ENCODE measurements at places on chromosomes 2 and 18. TPM values are rescaled to one million over a fixed set of nuclear protein-coding genes. Genes with fewer than 3 reads are reported as not detected.

Gene ADGRF3
- total RNA-seq = 0.04 TPM

Gene NDUFAF7
- 6.9 TPM for total RNA-seq

Gene SP140
- 0.96 TPM for total RNA-seq

Gene AP1S3
- 20.8 TPM for total RNA-seq

Gene CNTNAP5
- total RNA-seq = not detected

Gene SETBP1
- total RNA-seq = 8.5 TPM

Gene SLC16A14
- 3.8 TPM for total RNA-seq

Gene TRIM43
- not detected for total RNA-seq

Gene C2orf69
- 7.7 TPM for total RNA-seq

Gene SERPINB13
- 281 TPM for total RNA-seq

GRCh38 chr18:77003316-77003715 lies 129.3 kb downstream of the MBP start:
- ATAC-seq = no peak

- no peak for ATAC-seq
These were observed 1603.3 kb upstream of the ZEB2 start for GRCh38 chr2:146123256-146123655.

DNA sequence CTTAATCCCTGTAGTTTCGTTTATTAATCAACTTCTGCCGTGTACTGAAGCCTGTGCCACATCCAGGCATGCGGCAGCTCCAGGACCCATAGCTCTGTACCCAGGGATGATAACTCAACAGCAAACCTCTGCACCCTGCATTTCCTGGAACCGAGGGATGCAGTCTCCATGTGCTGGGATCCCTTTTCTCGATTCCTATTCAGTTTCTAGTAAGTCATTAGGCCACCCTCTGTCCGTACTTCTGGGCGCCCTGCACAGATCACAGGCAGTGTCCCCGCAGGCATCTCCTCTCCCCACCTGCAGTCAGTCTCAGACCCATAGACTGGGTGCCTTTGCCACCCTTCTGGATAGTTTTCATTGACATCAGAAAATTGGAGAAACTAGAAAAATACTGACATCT lies 18.8 kb downstream of the TMEM18 start:
- no peak for ATAC-seq

DNA sequence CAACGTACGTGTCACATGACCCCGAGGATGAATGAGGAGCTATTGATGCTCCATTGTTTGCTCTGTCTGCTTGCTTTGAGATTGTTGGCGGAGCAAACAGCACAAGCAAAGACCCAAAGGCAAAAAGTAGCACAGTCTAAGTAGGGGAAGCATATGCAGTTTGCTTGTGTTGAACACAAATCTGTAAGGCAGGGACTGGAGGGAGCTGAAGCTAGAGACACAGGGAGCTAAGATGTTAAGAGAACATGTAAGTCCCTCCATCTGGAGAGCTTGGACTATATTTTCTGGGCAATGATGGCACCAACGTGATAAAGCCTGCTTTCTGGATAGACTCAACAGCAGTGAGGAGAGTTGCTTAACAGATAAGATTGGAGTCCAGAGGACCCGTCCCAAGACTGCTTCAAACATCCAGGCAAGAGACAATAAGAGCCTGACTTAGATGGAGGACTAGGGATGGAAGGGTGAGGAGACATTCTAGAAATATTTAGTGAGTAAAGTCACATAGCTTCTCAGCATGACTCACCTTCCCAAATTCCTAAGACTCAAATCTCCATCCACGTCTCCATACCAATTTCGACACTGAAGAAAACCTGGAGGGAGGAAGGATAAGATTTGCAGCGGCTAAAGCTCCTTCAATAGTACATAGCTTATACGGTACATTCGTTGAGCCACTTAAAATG lies 88.1 kb upstream of the KLF7 start:
- ATAC-seq = no peak

DNA sequence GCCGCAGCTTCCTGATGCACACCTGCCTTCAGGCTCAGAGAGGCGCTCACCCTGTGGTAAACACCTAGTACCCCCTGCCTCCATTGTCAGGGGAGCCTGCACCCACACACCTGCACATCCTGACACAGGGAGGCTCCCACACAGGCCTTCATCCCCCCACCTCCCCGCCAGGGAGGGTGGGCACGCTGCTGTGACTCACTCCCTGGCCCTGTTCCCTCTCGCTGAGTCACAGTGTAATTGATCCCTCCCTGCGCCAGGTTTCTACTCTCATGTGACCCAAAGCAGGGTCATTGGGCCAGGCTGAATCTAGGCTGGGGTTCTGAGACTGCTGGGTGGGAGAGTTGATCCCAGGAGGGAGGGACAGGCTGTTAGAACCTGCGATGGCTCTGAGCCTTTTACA lies 8.5 kb upstream of the CELF4 start:
- no peak for ATAC-seq

GRCh38 chr18:4430836-4431235 lies 24.3 kb downstream of the DLGAP1 start:
- no peak for ATAC-seq

DNA sequence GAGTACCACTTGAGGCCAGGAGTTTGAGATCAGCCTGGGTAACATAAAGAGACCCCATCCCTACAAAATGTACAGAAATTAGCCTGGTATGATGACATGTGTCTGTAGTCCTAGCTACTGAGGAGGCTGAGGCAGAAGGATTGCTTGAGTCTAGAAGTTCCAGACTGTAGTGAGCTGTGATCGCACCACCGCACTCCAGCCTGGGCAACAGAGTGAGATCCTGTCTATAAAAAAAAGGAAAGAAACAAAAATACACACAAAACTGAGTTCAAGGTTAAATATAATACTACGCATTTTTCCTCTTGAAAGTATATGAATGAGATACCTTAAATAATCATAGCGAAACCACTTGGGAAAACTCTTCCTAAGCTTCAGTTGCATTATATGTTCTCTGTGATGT lies 94.0 kb downstream of the LDLRAD4 start:
- ATAC-seq = no peak

- no peak for ATAC-seq
These were observed 39.0 kb downstream of the EN1 start for GRCh38 chr2:118808429-118808809.

- no peak for ATAC-seq
These were observed 134.0 kb downstream of the SEPTIN10 start for GRCh38 chr2:109479804-109480203.

- no peak for ATAC-seq
These were observed 111.2 kb upstream of the FSHR start for GRCh38 chr2:49265471-49265870.

- ATAC-seq = no peak
These were observed 39.9 kb downstream of the DARS1 start for GRCh38 chr2:135945526-135945925.

GRCh38 chr18:12703664-12704063 lies 822 bp downstream of the PSMG2 start:
- ATAC-seq = peak; percentile 4

DNA sequence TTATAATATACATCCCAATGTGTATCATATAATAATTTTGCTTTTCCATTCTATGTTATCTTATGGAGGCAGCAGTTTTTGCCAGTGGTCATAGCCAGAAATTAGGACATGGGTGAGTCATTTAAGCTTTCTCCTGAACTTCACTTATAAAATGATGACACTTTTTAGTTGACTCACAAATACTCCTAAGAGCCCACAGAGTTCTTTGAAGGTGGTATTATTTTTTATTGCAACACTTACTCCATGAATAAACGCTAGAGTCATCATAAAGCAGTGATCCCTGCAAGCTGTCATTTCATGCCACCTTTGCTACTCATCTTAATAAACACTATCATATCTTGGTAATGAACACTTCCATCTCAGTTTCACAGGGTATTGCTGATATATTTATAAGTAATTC lies 69.9 kb upstream of the MAPRE2 start:
- ATAC-seq = no peak

DNA sequence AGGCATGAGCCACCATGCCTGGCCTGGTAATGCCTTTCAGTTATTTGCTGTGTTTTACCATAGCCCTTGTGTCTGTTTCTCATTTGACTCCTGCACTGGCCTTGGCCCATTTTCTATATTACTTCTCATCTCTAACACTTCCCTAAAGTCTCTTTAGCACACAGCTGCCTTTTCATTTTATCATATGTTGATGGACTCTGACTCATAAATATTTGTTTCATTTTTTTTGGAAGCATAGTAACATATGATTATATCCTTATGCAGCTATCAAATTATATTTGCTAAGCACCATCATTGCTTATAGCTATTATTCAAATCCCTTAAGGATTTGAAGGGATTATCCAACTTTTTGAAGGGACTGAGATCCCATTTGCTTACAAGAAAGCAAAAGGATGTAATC lies 320.3 kb downstream of the GPD2 start:
- ATAC-seq = no peak

GRCh38 chr2:3264010-3264744 lies 113.4 kb downstream of the EIPR1 start:
- no peak for ATAC-seq

DNA sequence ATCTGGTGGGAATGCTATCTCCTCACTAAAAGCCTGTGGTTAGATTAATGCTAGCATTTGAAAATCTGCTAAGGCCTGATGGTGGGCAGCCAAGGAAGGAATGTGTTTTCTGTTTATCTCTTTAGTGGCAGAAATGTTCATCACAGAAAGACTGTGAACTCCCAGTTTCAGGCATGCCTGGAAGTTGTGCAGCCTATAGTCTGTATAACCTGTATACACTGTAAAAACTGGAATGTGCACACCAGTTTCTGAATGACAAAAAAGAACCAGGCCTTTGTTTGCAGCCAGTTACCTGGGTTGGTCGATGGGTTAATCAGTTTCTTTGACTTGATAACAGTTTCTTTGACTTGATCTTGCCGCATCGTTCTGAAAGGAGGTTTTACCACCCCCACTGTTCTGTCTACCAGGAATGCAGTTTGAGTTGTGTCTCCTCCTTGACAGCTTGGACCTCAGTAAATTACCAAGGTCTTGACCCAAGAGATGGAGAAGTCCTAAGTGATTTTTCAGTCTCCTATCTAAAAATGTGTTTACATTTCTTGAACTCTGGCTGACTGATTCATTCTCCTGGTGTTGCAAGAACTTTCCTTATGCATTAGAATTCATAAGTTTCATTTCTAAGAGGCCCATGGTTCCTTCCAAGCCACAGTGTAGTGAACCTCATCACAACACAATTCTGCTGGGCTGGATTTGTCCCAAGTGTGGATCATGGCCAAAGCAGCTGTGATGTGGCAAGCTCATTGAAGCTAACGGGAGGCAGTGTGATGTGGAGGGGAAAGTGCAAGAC lies 62.2 kb downstream of the KIAA2012 start:
- no peak for ATAC-seq

DNA sequence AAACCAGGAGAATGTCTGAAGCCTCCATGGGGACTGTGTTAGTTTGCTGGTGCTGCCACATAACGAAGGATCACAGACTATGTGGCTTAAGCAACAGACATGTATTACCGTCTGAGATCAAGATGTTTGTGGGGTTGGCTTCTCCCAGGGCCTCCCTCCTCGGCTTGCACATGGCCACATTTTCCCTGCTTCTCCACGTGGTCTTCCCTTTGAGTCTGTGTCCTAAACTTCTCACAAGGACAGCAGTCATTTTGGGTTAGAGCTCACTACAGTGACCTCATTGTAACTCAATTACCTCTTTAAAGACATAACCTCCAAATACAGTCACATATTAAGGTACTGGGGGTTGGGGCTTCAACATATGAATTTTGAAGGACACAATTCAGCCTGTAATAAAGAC lies 44.6 kb upstream of the LPIN2 start:
- no peak for ATAC-seq

- peak; percentile 72 for ATAC-seq
These were observed 103.5 kb upstream of the CTDP1 start for GRCh38 chr18:79575891-79576685.

DNA sequence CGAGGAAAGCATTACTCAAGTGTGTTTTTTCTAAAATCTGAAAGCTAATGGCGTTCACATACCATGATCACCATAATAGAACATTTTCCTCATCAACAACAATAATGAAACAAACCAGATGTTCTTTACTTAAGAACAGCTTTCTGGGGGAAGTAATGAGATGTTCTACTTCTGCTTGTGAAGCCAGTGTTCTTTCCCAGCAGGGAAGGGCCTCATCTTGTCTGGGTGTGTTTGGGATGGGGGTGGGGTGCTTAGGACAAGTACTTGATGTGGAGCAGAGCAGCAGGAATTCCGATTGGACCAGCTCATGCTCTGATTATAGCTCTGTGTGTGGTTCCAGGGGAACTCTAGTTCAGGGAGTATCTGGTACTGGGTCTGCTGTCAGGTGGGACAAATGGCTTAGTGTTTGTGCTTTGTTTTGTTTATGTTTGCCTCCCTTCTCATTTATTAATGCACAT lies 163.0 kb upstream of the NOSTRIN start:
- peak; percentile 61 for ATAC-seq

DNA sequence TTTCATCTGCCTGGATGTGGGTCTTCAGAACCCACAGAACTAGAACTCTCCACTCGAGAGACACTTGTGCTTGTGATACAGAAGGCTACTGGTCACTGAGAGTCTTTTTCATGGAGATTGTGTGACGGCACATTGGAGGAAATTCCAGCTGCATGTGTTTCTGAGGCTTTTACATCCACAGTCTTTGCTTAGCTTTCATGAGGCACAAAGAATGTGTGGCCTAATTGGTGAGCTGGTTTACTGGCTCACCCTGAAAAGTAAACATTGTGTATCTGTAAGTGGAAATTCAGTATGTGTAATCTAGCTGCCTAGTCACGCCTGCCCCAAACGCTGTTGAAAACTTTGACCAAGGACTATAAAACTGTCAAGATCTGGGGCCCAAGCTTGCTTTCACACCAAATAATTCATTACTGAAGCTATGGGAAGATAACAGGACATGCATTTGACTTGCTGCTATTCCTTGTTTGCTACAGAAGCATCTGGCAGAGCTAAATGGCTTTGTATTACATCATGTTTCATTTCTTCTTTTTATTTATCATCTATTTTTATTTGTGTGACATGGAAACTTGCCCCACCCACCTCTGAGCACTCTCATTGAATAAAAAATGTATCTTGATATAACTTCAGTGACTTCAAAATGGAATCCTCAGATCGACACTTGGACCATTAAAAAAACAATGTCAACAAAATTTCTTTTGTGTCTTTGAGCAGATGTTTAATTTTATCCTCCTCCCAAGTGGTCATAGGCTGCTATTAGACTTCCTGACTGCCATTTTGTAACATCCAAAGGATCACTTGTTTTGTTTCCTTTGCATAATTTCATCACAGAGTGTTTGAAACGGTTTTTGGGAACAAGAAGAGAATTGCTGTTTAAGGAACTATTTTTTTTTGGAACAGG lies 80.2 kb downstream of the EFEMP1 start:
- peak; percentile 78 for ATAC-seq

DNA sequence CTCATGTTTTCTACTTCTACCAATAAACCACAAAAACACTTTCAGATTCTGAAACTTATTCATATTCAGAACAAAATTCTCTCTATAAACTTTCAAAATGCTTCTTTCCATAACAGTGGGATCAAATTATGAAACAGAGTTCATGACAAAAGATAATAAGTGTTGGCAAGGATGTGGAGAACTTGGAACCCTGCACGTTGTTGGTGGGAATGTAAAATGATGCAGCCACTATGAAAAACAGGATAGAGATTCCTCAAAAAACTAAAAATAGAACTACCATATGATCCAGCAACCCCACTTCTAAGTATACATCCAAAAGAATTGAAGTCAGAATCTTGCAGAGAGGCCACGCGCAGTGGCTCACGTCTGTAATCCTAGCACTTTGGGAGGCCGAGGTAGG lies 45.4 kb downstream of the GEMIN6 start:
- ATAC-seq = no peak

GRCh38 chr2:76274676-76275075 lies 564.0 kb upstream of the GCFC2 start:
- no peak for ATAC-seq

- ATAC-seq = peak; percentile 68
These were observed 42.3 kb upstream of the ATIC start for GRCh38 chr2:215269397-215270117.

GRCh38 chr2:199223791-199224190 lies 233.9 kb downstream of the SATB2 start:
- peak; percentile 43 for ATAC-seq
